NCI-H187 (cell line): ENCODE measurements at places on chromosomes 1 and 21.

DNA sequence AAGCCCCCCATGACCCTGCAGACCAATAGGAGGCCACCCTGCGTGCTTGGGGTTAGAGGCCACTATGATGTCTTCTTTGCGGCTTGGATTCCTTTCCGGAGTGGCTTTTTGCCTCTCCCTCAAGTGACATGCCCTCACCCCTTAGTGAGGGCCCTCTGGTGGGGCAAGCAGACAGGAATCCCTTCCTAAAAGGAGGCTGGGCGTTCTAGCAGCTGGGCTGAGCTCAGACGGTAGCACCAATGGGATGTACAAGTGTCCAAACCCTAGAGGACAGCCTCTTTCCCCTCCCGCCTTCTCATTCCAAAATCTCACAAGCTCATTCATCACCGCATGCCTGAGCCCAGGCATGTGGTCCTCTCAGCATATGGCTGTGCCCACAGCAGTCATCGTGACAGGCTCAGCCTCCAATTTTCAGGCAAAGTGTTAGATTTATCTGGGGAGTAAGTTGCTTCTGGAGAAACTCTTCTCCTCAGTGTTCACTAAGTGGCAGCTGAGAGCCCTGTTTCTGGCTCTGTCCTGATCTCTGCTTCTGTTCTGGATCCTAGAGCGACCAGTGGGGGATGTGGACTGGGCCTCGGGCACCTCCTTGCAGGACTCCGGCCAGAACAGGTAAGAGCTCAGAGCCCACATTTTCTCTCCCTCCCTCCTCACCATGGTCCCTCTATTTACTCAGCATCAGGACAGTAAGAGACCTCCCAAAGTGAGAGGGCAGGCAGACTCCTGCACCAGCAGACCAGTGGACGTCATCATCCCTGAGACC is 4.8 kb downstream of the KIAA1614 start:
- no peak for DNase-seq

- no peak for DNase-seq
Observed at GRCh38 chr1:162179121-162179520, 109.6 kb downstream of the NOS1AP start.

DNA sequence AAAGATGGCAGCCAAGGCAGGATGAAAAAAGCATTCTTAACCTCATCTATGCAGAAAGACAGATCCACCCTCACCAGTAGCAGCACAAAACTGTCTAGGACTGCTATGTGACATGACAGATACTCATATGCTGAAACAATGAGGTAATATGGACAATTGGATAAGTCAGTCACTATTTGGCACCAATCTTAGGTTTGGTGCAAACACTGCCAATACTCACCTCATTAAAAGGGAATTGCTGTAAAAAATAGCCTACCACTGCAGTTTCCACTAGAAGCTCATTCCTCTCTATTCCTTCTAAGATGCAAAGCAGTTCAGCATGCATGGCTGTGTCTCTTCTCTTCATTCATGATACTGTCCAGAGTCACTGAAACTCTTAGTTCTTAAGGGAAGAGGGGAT is 91.7 kb downstream of the TBX15 start:
- no peak for DNase-seq

DNA sequence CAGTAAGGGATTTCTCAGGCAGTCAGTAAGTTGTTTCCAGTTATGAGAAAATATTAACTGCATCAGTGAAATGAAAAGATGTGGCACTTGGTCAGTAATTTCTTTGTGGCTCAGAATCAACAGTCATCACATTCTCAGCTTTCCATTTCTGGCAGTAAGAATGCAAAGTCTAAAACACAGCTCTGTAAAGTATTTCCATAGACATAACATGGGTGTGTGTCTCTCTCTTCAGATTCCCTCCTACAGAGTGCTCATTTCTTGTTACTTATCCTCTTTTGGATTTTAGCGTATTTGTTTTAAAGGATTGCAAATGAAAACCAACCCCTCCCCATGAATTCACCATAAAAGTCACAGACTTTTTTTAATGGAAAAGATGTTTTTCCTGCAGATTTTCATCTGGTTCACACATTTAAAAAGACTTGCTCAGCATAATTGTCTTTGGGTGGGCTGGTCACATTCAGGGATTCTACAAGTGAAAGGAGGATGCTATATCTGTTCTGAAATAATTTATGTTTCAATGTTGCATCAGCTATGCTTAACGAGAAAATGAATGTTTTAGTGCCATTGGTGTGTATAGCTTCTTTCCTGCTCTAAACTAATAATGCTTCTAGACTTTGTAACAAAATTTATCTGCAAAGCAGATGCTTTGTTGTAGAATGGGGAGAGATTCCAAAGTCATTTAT is 34.6 kb upstream of the CD55 start:
- no peak for DNase-seq

DNA sequence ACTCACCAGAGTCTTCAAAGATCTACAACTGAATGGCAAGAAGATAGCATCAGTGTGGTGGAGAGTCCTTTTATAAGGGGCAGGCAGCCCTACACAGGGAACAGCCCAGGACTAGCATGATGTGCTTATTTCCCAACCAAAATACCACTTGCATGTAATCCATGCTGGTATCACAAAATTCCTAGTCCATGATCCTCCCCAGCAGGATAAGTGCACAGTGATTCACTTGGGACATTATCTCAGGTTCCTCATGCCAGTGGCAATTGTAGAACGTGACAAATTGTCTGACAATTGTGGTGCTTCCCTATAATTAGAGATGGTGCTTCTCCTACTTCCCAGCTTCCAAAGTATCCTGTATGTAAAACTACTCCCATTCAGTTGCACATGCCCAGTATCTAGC is at the start of gene SPRR2G:
SPRR2G (minus strand) TSS at position 45 of the 400 bp plus-strand sequence. CDS start 780 bp downstream, outside the sequence.
- no peak for DNase-seq

DNA sequence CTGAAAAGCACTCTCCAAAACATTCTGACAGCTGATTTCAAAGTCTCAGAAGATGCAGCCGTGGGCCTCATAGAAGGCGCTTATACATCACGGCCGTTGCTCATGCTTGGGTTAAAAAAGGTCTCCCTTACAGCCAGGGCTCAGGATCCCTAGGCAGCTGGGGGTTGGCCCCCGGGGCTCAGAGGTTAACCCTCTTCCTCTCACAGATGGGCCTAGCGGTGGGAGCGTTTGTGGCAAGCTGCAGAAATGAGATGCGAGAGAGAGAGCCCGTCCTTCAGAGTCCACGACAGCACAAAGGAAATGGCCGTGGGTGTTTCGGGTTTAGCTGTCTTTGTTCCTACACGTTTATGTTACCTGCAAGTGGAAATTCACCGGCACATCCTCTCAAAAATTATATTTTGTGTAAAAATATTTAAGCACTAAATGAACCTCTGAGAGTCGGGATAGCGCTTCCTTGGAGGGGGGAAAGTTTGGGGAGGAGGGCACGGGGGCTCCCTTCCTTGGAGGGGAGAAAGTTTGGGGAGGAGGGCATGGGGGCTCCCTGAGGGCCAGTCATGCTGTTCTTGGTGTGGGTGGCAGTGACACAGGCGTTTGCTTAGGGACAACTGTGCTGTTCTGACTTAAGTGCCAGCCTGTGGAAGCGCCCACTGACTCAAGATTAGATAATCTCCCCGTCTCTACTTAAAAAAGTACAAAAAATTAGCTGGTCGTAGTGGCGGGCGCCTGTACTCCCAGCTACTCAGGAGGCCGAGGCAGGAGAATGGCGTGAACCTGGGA is 20.5 kb upstream of the PRDM15 start:
- DNase-seq, result no peak

- DNase-seq, result no peak
Observed at GRCh38 chr1:26923711-26924110, 2.2 kb downstream of the NUDC start.

GRCh38 chr1:243991650-243992049 is 59.4 kb upstream of the ZBTB18 start:
- no peak for DNase-seq

- no peak for DNase-seq
Observed at GRCh38 chr1:8831340-8831739, 13.9 kb upstream of the RERE start.

- DNase-seq, result no peak
Observed at GRCh38 chr1:26072305-26072704, 4.9 kb upstream of the TRIM63 start.

DNA sequence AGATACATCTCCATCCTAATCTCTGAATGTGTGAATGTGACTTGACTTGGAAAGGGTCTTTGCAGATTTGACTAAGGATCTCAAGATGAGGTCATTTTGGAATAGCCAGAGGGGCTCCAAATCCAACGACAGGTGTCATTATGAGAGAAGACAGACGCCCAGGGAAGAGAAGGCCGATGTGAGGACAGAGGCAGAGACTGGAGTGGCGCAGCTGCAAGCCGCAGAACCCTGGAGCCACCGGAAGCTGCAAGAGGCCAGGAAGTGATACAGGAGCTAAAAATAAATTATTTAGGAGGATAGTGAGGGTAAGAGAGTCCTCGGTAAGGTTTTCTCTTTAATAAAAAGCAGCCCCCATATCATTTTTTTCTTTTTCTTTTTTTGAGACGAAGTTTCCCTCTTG is 9.7 kb upstream of the AADACL4 start:
- DNase-seq, result no peak

- DNase-seq, result no peak
Observed at GRCh38 chr1:59242370-59242769, 54.5 kb upstream of the FGGY start.

GRCh38 chr1:26084091-26084561 is 16.7 kb upstream of the TRIM63 start:
- no peak for DNase-seq

GRCh38 chr1:117388328-117388727 is 21.1 kb downstream of the MAN1A2 start:
- no peak for DNase-seq

DNA sequence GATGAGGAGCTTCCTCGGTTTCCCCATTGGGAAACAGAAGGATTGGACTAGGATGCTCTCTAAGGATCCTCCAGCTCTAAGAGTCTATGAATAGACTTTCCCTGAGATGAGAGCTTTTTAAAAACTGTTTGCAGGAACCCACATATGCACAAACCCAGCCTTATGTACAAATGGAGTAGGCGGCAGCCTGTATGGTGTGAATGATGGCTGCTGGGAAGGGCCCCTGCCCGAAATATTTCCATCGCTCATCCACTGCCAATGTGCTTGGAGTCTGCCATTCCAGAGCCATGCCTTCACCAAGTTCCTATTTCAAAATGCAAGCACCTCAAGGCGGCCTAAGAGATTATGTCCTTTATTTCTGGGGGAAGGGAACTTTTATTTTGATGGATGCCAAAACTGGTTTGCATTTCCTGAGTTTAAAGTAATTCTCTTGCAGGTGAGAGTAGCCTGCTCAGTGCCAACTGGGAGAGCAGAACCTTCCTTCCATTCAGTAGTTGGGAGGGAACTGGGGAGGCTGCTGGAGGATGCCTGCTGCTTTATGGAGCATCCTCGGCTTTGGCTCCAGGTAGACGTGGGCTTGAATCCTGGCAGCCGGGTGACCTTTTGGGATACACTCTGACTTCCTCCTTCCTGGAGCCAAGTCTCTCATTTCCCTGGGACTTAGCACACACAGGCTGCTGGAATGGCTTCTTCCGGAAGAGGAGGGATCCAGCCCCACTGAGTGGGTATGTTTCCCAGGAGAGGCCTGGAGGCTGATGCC is 165.9 kb downstream of the ACTL8 start:
- DNase-seq, result no peak

- DNase-seq, result no peak
Observed at GRCh38 chr1:24991697-24992096, 61.6 kb upstream of the RUNX3 start.

- DNase-seq, result no peak
Observed at GRCh38 chr1:219461981-219462400, 150.9 kb downstream of the ZC3H11B start.

DNA sequence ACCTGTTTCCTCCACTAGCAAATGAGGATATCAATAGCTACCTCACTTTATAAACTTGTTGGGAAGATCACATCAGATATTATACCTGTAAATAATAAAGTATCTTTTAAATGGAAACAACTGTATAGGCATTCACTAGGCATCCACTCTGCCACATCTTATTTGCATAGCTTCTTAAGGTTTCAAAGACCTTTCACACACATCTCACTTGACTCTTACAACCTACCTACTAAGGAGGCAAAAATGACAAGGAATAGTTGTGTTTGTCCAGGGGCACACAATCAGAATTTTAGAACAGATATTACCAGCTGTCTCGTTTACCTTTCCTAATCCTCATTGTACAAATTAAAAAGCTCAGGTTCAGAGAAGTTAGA is 51.5 kb downstream of the VANGL2 start:
- no peak for DNase-seq

- DNase-seq, result no peak
Observed at GRCh38 chr1:115771094-115771846, 2.8 kb upstream of the CASQ2 start.

GRCh38 chr1:109622137-109622892 is 2.7 kb downstream of the AMPD2 start:
- no peak for DNase-seq

DNA sequence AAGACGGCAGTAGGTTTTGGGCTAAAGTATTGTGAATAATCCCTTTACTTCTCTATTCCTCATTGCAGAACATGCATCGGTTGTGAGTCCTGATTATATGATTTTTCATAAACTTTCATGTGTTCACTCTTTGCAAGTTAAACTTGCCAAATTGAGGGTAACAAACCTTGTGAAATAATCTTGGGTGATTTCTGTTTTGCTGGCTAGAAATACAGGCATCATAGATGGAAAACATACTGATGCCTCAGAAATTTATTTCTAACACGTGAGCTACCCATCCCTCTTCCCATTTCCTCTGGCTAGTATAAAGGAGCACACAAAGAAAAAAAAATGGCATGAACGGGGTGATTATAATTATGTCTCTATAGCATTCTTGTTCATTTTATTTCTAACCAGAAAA is 39.6 kb downstream of the RGS5 start:
- no peak for DNase-seq

DNA sequence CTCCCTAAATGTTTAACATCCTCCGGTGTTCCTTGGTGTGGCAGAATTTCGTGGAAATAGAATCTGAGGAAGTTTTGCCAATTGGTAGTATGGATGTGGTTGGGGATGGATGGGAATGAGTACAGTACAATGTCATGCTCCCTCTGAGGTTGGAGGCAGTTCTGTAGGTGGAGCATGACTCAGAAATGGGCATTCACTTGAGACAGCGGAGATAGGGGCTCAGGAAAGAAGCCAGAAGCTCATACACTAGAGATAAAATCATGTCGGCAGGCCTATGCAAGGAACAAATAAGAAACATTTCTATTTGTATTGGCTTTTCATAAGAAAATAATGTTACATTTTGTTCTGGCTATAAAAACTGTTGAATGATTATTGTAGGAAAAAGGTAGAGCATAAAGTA is 196.0 kb downstream of the URB2 start:
- DNase-seq, result no peak

- no peak for DNase-seq
Observed at GRCh38 chr1:1753607-1754005, 24.7 kb downstream of the NADK start.

GRCh38 chr1:150072959-150073358 is 5.4 kb downstream of the VPS45 start:
- no peak for DNase-seq

DNA sequence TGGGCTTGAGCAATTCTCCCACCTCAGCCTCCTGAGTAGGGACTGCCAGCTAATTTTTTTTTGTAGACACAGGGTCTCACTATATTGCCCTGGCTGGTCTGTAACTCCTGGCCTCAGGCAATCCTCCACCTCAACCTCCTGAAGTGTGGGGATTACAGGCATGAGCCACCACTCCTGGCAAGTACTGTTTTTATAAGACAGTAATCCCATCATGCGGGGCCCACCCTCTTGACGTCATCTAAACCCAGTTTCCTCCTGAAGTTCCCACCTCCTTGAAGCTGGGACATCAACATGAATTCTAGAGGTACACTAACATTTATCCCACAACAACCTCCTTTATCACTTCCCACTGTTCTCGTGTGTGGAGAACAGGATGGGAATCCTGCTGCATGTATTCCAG is 104.7 kb downstream of the SPATA46 start:
- no peak for DNase-seq

GRCh38 chr21:26280775-26281174 is 110.2 kb upstream of the APP start:
- DNase-seq, result no peak
